ENCODE measurements at places on chromosomes 2 and 18.

- peak; percentile 65 for DNase-seq
These were observed 3.2 kb downstream of the SLC39A10 start for GRCh38 chr2:195659982-195660890.

DNA sequence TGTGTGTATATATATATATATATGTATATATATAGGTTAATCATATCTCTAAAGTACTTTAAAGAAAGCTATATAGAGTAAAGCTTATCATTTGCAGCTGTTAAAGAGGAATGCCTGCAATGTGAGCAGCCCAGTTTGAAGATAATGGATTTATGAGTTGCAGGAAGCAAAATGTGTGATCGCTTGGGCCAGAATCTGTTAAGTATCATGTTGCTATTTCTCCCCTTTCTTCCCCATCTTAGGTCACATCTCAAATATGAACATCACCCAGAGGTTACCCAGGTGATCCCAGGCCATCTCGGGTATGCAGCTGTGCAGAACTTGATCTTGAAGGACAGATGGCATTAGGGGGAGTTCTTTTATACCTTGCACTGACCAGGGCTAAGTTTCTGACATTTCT, 316.5 kb downstream of the MTX2 start:
- DNase-seq = no peak

- DNase-seq = no peak
These were observed 280.5 kb downstream of the TCF4 start for GRCh38 chr18:55307505-55307904.

GRCh38 chr2:133525613-133526529, 42.4 kb downstream of the NCKAP5 start:
- DNase-seq = no peak

DNA sequence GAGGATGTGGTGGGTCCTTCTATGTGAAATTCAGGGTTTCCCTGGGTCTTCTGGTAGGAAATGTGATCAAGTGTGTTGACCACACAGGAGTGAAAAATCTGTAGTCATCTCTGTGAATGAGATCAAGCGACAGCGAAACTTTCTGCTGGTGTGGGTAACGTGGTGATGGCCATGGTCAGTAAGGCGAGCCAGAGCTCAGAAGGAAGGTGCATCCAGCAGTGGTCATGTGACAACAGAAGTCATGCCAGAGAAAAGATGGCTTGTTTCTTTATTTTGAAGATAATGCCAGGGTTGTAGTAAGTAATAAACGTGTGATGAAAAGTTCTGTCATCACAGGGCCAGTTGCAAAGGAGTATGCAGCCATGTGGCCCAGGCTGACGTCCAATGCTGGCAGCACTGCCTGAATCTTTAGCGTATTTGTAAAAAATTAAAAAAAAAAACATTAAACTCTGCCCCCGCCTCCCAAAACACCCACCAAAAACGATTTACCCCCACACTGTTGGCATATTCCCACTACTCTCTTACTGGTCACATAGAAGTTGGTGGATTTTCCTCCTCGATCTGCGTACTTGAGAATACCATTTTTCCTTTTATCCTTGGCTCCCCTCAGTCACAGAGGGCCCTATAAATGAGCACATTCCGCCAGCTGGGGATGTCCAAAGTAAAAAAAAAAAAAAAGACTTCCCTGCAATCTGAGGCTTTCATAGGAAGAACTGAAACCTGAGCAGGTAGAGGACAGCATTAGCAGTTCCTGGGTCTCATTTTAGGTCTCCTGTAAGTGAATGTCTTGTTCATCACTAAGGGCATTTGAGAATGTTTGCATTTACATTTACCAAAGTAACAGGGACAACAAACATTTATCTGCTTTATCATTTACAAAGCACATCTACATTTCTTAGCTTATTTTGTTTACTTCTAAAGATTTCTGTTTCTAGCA, 70.6 kb downstream of the SLC4A3 start:
- DNase-seq = no peak

All from right hindlimb (tissue), 1 donor.